Naive thymus-derived CD8-positive, alpha-beta T cell (primary cell): ENCODE measurements at places on chromosomes 4 and X.

GRCh38 chr4:76998251-76998901 lies 48.8 kb downstream of the SEPTIN11 start:
- DNase-seq: no peak

DNA sequence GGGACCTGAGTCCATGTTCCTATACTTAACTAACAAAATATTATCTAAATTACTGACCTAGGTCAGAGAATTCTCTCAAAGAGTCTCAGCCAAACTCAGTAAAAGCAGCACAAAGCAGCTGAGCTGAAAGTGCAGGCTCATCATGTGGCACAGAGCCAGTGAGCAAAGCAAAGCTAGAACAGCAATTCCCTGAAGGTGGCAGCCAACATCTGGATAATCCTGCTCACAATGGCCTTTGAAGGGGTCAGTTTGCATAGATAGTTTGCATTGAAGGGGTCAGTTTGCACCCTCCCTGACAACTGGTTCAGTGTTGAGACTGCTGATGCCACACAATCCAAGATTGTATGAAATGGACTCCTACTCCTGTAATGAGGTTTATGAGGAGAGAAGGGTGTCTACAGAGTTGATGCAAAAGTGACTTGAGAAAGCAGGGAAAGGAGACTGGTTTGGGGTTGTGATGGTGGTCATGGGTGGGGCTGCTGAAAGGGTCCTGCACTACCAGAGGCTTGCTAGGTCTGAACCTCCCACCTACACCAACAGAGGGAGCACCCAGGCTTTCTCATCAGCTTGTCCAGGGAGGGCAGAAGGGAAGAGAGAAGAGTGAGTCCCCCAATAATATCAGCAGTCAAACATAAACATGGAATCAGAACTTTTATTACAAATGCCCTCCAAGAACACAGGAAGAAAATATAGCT lies 39.7 kb downstream of the TRIM61 start:
- no peak for DNase-seq

- no peak for DNase-seq
Observed at GRCh38 chr4:21688596-21689265, 259.8 kb downstream of the KCNIP4 start.

GRCh38 chr4:130486841-130487240 lies 1390.9 kb downstream of the C4orf33 start:
- no peak for DNase-seq

GRCh38 chr4:3124070-3124767 lies 49.7 kb downstream of the HTT start:
- DNase-seq: no peak

DNA sequence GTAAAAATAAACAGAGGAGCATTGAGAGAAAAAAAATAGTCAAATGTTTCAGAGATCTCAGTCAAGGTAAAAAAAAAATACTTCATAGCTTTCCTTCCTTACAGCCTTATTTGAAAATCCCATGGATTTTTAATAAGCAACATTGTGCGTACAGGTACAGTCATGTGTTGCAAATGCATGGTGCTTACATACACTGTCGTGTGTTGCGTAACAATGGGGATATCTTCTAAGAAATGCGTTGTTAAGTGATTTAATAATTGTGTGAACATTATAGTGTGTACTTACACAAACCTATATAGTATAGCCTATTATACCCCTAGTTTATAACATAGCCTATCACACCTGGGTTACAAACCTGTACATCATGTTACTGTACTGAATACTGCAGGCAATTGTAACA lies 172.0 kb downstream of the UGT8 start:
- no peak for DNase-seq

- DNase-seq: no peak
Observed at GRCh38 chr4:128716338-128716737, 93.2 kb upstream of the JADE1 start.

DNA sequence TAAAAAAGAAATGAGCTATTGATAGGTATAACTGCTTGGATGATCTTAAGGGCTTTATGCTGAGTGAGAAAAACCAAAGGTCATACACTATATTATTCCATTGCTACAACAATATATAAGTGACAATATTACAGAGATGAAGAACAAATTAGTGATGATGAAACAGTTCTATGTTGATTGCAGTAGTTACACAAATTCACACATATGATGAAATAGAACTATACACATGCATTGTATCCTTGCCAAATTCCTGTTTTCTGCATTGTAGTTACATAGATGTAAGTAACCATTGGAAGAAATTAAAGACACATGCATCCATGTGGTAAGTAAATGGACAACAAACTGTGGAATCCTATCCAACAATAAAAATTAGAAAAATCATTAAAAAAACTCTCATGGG lies 76.5 kb downstream of the CENPC start:
- no peak for DNase-seq

- DNase-seq: no peak
Observed at GRCh38 chr4:145679520-145679919, 426 bp upstream of the C4orf51 start.

- DNase-seq: no peak
Observed at GRCh38 chrX:22395372-22395771, 122.7 kb downstream of the CBLL2 start.

DNA sequence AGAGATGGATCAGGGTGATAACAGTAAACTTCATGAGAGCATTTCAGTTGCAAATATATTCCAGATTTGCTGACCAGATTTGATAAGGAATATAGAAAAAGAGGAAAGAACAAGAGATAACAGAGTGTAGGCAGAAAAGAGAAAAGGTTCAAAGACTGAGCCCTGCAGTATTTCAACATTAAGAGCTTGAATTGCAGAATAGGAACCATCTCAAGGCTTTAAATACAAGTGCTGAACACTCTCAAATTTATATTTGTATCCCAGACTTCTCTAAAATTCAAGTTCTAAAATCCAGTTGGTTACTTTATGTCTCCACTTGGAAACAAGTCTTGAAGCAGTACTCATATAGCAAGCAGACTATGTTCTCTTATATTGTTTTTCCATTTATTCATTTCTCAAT lies 9.7 kb upstream of the MYOZ2 start:
- DNase-seq: no peak

- DNase-seq: no peak
Observed at GRCh38 chr4:153501578-153501977, 35.4 kb downstream of the TMEM131L start.

DNA sequence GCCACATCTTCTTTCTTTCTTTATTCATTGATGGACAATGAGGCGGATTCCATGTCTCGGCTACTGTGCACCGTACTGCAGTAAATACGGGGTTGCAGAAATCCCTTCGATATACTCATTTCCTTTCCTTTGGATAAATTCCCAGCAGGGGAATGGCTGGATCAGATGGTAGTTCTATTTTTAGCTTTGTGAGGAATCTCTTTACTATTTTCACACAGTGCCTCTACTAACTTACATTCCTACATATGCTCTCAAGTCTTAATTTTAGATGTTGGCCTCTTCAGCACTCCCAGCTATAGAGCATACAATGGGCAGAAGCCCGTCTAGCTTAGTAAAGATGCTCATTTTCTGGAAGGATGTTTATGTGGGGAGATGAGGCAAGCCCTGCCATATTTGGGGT lies 317.4 kb downstream of the ASMT start:
- DNase-seq: no peak
